Gastroesophageal sphincter (tissue), 4 donors: ENCODE measurements at places on chromosomes 16 and 17. TPM values are rescaled to one million over a fixed set of nuclear protein-coding genes. Genes with fewer than 3 reads are reported as not detected.

The DNASE1L2 gene
- total RNA-seq: 0.27 TPM

- no peaks in the 10 kb centered on the region for H3K27me3 ChIP-seq
- H3K27ac ChIP-seq: no peak overlapping the region
- no peaks in the 10 kb centered on the region for H3K36me3 ChIP-seq
- H3K4me1 ChIP-seq: no peaks in the 10 kb centered on the region
- H3K4me3 ChIP-seq: no peak overlapping the region
Measured at GRCh38 chr17:13558588-13558987, 43.1 kb downstream of the HS3ST3A1 start.

DNA sequence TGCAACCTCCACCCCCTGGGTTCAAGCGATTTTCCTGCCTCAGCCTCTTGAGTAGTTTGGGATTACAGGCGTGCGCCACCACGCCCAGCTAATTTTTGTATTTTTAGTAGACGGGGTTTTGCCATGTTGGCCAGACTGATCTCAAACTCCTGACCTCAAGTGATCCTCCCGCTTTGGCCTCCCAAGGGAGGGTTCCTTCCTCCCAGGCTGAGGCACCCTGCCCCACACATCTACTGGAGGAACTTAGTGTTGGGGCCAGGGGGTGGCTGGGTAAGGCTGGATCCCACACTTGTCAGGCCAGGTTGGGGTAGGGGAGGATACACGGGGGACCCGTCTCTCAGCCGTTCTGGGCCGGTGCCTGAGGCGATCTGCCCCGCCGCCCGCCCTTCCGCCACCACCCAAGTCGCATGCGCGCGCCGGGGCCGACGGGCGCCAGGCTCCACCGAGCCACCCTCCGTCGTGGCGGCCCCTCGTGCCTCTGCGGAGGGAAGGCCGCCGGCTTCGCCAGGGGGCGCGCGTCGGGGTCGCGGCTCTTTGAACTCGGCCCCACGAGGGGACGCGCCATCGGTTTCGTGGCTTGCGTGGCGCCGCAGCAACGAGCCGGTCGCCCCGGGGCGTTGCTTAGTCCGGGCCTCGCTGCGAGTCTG lies 15.9 kb downstream of the GRB7 start:
- peak overlapping the region; percentile 71 for H3K27ac ChIP-seq
- peak overlapping the region; percentile 85 for H3K4me3 ChIP-seq
- H3K27me3 ChIP-seq: peaks cover 15% of the 10 kb centered on the region
- peaks cover 20% of the 10 kb centered on the region for H3K4me1 ChIP-seq
- ATAC-seq: peak; percentile 52
- no peaks in the 10 kb centered on the region for H3K36me3 ChIP-seq

- H3K4me1 ChIP-seq: no peaks in the 10 kb centered on the region
- H3K36me3 ChIP-seq: no peaks in the 10 kb centered on the region
- H3K27ac ChIP-seq: no peak overlapping the region
- ATAC-seq: no peak
Measured at GRCh38 chr16:22141767-22142166, 20.5 kb upstream of the SDR42E2 start.

GRCh38 chr17:81513372-81513752 lies 763 bp upstream of the ACTG1 start:
- H3K36me3 ChIP-seq: no peaks in the 10 kb centered on the region
- H3K4me3 ChIP-seq: peak overlapping the region; percentile 83
- no peaks in the 10 kb centered on the region for H3K27me3 ChIP-seq
- H3K27ac ChIP-seq: peak overlapping the region; percentile 100
- H3K4me1 ChIP-seq: peaks cover 35% of the 10 kb centered on the region
- peak; percentile 34 for ATAC-seq

DNA sequence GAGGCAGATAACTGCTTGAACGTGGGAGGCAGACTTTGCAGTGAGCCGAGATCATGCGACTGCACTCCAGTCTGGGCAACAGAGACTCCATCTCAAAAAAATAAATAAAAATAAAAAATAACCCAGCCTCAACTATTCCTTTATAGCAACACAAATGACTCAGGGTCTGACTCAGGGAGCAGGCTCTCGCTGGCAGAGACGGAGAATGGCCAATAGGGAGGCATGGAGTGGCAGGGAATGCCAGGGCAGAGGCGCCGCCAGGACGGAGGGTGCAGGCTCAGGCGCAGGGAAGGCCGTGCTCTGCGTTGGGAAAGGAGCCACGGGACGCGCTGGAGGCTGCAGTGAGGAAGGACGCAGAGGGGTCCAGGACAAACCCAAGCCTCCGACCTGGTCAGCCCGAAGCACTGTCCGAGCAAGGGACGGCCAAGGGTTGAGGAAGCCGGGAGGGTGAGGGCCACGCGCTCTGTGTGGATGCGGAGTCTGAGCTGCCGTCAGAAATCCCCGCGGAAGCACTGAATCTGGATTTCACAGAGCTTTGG lies 40.3 kb downstream of the PKD1 start:
- peaks cover 5% of the 10 kb centered on the region for H3K4me1 ChIP-seq
- H3K27ac ChIP-seq: no peak overlapping the region
- no peak for ATAC-seq
- peaks cover 96% of the 10 kb centered on the region for H3K36me3 ChIP-seq

- no peaks in the 10 kb centered on the region for H3K27me3 ChIP-seq
- no peaks in the 10 kb centered on the region for H3K36me3 ChIP-seq
- H3K4me1 ChIP-seq: no peaks in the 10 kb centered on the region
Measured at GRCh38 chr16:52050418-52050817, 496.5 kb downstream of the TOX3 start.

- H3K27me3 ChIP-seq: no peaks in the 10 kb centered on the region
- no peak for ATAC-seq
- no peak overlapping the region for H3K4me3 ChIP-seq
Measured at GRCh38 chr17:81114351-81115093, 50.8 kb upstream of the PVALEF start.

GRCh38 chr16:76228546-76229146 lies 48.6 kb upstream of the CNTNAP4 start:
- no peaks in the 10 kb centered on the region for H3K27me3 ChIP-seq
- H3K4me1 ChIP-seq: no peaks in the 10 kb centered on the region
- H3K4me3 ChIP-seq: no peak overlapping the region
- no peak for ATAC-seq

The CCDC92B gene
- not detected for total RNA-seq

The CES3 gene
- total RNA-seq: 0.49 TPM

- no peaks in the 10 kb centered on the region for H3K4me1 ChIP-seq
- no peaks in the 10 kb centered on the region for H3K27me3 ChIP-seq
- H3K27ac ChIP-seq: no peak overlapping the region
- no peak overlapping the region for H3K4me3 ChIP-seq
Measured at GRCh38 chr17:45398800-45399199, 33.9 kb downstream of the ARHGAP27 start.

GRCh38 chr17:66262767-66263166 lies 33.6 kb upstream of the APOH start:
- H3K4me3 ChIP-seq: no peak overlapping the region
- H3K4me1 ChIP-seq: no peaks in the 10 kb centered on the region
- ATAC-seq: no peak

The SLC35G6 gene
- not detected for total RNA-seq

DNA sequence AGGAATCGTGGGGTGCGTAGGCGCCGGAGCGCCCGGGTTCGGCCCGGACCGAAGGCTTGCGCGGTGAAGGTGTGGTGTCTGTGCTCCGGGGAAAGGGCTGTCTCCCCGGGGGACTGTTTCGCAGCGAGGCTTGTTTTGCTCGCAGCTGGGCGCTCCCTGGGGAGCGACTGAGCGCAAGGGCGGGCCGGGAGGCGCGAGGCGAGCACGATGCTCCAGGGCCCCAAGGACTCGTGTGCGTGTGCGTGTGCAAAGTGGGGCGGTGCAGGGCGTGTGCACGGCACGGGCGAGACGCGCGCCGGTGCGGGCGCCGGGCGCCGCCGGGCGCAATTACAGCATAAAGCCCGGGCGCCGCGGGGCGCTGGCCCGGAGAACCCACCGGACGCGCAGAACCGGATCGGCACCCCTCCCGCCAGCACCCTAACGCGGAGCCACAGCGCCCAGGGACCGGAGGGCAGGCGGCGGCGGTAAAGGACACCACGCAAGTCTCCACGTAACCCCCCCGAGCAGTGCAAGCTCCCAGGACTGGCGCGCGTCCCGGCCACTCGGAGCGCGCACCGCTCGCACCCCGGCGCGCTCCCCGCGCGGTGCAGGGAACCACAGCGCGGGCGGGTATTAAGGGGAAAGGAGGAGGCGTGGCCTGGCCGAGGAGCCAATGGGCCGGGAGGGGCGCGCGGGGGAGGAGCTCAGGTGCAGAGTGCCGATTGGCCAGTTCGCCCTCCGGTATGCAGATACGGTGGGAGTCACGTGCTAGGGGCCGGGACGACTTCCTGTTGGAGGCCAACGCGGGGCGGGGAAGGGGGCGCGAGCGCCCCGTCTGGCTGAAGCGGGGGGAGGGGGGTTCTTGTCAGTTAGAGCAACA lies at the start of gene TNRC6C:
TSS of gene TNRC6C (plus strand) at position 847 of the 859 bp plus-strand sequence. CDS start 45,504 bp downstream, outside the sequence.
- H3K27ac ChIP-seq: peak within 1 kb of the TSS; percentile 94
- peak; percentile 95 for ATAC-seq
- H3K27me3 ChIP-seq: no peaks in the 10 kb centered on the region
- H3K36me3 ChIP-seq: no peaks in the 10 kb centered on the region
- H3K4me1 ChIP-seq: peaks cover 19% of the 10 kb centered on the region
- peak within 1 kb of the TSS; percentile 89 for H3K4me3 ChIP-seq

The TNFRSF13B gene
- total RNA-seq: 0.81 TPM

- no peaks in the 10 kb centered on the region for H3K36me3 ChIP-seq
- H3K4me3 ChIP-seq: no peak overlapping the region
- H3K4me1 ChIP-seq: peaks cover 41% of the 10 kb centered on the region
- ATAC-seq: no peak
- H3K27ac ChIP-seq: no peak overlapping the region
Measured at GRCh38 chr17:73359987-73360410, 48.2 kb upstream of the CDC42EP4 start.

- ATAC-seq: no peak
- peaks cover 9% of the 10 kb centered on the region for H3K27me3 ChIP-seq
- H3K4me3 ChIP-seq: no peak overlapping the region
- no peak overlapping the region for H3K27ac ChIP-seq
- H3K36me3 ChIP-seq: no peaks in the 10 kb centered on the region
- no peaks in the 10 kb centered on the region for H3K4me1 ChIP-seq
Measured at GRCh38 chr17:39799395-39799794, 61.7 kb downstream of the GRB7 start.

The SLC5A10 gene
- not detected for total RNA-seq

DNA sequence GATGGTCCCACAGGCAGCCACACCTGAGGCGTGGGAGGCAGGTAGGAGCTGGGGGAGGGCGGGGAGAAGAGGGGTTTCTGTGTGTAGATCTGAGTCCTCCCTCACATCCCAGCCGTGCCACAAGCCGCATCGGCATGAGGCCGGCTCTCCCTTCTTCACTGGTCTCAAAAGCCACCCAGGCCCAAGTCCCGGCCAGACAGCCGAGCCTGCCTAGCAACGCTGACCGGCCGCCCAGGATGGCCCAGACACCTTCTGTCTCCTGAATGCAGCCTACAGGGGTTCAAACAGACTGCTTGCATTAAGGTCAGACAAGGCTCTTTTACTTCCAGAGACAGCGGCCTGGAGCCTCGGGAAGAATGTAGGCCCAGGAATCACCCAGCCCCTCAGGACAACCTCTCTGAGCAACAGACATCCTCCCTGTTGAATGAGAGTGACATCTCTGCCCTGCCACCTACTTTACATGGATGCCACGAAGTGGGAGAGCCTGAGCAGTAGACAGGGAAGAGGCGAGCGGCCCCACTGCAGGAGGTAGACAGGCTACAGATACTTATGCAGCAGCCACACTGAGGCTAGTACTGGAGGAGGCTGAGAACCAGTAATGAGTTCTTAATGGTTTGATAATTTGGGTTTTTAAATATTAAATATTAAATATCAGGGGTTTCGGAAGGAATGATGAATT lies 69.6 kb downstream of the N4BP1 start:
- H3K36me3 ChIP-seq: no peaks in the 10 kb centered on the region
- H3K27ac ChIP-seq: no peak overlapping the region
- H3K4me1 ChIP-seq: no peaks in the 10 kb centered on the region
- H3K27me3 ChIP-seq: no peaks in the 10 kb centered on the region
- no peak for ATAC-seq
- H3K4me3 ChIP-seq: no peak overlapping the region

The CCDC40 gene
- 4.3 TPM for total RNA-seq
